ENCODE measurements at places on chromosomes 12 and 14.

DNA sequence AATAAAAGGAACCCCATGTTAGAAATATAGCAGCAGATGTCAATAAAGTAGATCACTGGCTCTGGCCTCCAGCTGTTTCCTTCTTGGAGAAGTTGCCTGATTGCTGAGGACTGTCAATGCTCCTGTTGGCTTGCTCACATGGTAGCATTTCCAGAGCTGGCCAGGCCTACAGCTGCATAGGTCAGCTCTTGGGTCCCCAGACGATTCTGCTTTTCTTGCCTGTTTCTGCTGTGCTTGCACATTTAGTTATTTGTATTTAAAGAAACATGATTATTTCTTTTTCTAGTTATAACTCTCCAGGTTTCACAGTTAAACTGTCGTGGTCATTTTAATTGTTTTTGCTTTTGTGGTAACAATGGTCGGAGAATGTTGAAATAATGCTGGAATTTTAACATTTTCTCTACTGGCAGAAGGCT, 7.2 kb downstream of the NAV3 start:
- no peak for DNase-seq

GRCh38 chr12:14968478-14968877, 4.4 kb upstream of the PDE6H start:
- DNase-seq: no peak

DNA sequence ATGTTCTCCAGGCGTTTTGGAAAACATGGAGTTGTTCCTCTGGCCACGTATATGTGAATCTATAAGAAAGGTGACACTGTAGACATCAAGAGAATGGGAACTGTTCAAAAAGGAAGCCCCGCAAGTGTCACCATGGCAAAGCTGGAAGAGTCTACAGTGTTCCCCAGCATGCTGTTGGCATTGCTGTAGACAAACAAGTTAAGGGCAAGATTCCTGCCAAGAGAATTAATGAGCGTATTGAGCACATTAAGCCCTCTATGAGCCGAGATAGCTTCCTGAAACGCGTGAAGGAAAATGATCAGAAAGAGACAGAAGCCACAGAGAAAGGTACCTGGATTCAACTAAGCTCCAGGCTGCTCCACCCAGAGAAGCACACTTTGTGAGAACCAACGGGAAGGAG, 92.5 kb upstream of the EIF5 start:
- no peak for DNase-seq

GRCh38 chr12:52636592-52637258, 15.3 kb downstream of the KRT2 start:
- DNase-seq: peak; percentile 20

GRCh38 chr14:105304565-105304964, 3.8 kb upstream of the BRF1 start:
- DNase-seq: no peak

DNA sequence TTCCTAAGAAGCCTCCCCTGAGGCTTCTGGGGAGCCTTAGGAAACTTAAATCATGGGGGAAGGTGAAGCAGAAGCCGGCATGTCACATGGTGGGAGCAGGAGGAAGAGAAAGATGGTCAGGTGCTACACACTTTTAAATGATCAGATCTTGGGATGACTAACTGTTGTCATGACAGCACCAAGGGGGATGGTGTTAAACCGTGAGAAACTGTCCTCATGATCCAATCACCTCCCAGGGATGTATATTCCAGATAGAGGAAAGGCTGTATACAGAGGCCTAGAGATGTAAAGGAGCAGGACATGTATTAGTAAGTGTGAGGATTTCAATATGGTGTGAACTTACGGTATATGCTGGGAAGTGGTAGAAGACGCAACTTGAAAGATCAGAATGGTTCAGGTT, 121.1 kb downstream of the CAND1 start:
- no peak for DNase-seq

Data from stimulated activated effector memory CD8-positive, alpha-beta T cell treated with anti-CD3 and anti-CD28 coated beads, Interleukin-12 subunit alpha, Interleukin-12 subunit beta, amount 100 ng/mL, for 72 hours (primary cell).